ENCODE measurements at places on chromosomes 16 and 17.
A peak's percentile ranks its signal among the peaks of the same experiment; 100 is the strongest.

GRCh38 chr17:48611213-48611612 lies 396 bp upstream of the HOXB7 start:
- no peak for DNase-seq

DNA sequence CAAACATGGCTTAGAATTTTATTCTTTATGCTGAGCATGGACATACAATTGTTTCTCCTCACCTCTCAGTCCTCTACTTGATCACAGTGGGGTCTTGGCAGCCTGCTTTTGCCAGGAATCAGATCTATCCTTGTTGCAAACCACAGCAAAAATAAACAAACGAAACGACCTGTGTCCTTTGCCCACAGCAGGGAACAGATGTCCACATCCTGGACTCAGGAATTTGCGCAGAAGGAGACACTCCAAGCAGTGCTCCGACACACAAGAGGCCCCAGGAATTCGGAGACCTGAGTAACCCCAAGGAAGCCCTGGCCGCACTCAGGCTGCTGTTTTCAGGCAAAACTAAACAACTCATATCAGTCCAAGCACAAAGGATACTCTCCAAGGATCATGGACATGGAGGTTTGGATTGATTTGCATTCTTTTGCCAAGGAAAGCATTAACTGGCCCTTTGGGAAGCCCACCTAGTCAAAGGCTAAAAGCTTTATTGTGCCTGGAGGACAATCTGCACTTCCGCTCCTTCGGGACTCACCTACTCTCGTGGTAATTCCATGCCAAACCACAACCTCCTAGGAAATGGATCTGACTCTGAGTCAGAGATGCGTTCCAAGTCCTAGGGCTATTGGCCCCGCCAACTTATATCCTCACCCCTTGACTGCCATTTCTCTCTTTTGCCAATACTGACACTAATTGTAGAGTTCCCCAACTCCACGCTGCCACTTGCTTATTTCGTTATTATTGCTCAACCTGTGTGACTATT lies 271.1 kb upstream of the CDH11 start:
- DNase-seq, result no peak

DNA sequence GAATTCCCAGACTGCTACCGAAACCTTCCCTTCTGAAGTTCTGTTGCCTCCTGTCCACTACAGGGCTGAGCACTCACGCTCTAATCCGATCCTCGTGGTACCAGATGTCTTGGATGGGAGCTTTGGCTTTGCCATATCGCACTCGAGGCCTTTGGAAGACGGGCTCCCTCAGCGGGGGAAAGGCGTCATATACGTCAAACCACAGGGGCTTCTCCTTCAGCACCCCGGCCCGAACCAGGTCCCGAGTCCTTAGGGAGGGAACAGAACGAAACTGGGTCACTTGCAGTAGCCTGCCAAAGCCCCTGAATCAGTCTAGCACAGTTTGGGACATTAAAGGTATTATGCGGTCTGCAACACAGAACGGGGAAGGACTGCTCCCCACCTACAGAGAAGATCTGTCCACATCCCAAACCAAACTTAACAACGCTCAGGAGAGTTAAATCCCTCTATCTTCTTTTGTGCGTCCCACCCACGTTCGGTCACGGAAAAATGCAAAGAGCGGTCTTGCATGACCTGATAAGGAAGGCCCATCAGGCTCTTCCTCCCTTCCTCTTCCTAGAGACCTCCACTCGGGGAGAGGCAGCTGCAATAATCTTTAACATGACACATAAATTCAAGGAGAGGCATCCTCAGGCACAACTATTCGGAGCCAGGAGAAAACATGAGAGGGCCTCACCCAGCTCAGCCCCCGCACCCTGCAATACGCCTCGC lies 526 bp downstream of the MRPS23 start:
- DNase-seq, result no peak

DNA sequence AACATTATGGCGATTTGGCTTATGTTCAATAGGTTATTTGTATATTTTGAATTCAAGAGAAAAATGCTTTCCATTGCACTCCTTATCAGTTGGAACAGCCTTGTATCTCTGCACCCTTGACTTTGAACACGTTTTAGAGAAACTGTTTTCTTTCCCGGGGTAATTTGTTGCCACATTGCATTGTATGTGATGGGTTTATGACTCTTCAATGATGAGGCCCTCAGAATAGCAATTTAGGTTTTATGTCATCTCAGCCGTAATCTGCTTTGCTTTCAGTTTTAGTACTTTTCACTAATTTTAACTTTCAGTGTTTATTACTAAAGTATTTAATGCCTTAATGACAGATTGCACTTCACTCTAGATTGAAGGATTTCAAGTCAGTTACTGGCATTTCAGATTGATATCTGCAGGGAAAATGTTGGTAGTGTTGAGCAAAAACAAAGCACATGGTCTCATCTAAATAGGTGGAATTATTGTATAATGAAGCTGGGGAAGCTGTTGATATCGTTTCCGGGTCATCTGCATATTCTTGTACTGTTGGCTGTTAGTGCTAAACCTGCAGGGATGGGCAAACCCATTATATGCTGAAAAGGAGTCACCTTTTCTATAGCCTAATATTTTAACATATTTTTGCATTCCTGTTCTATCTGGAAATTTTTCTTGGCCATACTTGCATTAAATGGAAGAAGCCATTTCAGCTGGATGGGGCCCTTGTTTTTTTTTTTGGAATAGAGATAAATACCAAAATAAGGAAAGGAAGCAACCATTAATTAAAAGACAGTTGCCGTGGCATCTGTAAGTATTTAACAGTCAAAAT lies 2.0 kb downstream of the LUC7L3 start:
- peak; percentile 40 for DNase-seq

DNA sequence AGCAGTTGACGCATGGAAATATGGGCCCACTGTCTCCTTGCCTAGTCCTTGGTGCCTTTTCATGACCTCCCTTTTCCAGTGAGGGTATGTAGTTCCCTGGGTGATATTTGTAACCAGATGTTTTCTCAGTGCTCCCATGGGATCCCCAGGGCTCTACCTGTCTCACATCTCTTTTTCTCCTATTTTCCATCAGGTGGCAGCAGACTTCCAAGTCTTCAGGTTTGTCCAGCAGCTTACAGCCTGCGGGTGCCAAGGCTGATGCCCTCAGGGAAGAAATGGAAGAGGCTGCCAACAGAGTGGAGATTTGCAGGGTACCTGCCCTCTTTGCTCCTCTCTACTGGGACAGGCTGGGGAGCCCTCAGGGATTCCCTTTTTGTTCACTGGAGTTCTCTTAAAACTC lies 89.1 kb downstream of the ELAC2 start:
- no peak for DNase-seq

GRCh38 chr16:23837553-23838308 lies 1.9 kb downstream of the PRKCB start:
- DNase-seq, result no peak

DNA sequence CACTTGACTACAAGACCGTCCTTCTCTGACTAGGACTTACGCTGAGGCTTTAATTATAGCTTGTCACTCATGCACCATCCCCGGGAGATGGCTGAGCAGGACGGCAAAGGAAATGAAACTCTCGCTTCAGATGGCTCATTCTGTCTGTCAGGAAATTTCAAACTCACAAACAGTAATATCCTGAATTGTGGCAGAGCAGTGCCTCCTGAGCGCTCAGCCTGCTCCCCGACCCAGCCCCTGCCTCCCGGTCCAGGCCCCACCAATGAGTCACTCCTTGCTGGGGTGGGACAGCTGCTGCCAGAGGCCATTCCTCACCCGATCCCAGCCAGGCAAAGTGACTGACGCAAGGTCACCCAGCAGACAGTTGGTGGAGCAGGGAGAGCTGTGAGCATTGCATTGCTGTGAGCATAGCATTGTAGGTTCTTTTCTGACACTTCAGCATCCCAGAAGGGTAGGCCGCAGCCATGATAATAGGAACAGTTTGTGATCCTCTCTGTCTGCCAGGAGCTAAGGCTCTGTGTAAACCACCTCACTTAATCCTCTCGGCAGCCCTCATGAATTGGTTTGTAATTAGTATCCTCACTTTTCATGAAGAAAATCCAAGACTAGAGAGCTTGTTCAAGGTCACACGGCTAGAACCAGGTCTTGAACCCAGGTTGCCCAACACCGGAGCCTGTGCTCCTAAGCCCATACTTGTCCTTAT lies 20.9 kb downstream of the CCDC182 start:
- peak; percentile 41 for DNase-seq

DNA sequence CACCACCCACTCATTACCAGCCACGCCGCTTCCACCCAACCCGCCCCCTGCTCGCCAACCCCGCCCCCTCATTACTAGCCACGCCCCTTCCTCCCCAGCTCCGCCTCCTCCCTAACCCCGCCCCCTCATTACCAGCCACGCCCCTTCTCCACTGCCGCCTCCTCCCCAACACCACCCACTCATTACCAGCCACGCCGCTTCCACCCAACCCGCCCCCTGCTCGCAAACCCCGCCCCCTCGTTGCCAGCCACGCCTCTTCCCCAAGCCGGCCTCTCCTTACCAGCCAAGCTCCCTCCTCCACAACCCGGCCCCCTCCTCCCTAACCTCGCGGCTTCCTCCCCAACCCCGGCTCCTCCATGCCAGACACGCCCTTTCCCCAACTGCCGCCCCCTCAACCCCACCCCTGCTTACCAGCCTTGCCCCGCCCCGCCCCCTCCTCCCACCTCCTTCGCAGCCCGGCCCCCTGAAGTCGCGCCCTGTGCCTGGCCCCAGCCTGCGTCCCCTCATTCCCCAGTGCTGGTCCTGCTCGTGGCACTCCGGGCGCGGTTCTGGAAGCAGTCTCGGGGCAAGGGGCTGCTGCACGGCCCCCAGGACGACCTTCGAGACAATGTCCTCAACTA lies 7.3 kb downstream of the SLC22A31 start:
- no peak for DNase-seq

- DNase-seq, result no peak
These were observed 55.2 kb upstream of the SREBF1 start for GRCh38 chr17:17892009-17892408.

DNA sequence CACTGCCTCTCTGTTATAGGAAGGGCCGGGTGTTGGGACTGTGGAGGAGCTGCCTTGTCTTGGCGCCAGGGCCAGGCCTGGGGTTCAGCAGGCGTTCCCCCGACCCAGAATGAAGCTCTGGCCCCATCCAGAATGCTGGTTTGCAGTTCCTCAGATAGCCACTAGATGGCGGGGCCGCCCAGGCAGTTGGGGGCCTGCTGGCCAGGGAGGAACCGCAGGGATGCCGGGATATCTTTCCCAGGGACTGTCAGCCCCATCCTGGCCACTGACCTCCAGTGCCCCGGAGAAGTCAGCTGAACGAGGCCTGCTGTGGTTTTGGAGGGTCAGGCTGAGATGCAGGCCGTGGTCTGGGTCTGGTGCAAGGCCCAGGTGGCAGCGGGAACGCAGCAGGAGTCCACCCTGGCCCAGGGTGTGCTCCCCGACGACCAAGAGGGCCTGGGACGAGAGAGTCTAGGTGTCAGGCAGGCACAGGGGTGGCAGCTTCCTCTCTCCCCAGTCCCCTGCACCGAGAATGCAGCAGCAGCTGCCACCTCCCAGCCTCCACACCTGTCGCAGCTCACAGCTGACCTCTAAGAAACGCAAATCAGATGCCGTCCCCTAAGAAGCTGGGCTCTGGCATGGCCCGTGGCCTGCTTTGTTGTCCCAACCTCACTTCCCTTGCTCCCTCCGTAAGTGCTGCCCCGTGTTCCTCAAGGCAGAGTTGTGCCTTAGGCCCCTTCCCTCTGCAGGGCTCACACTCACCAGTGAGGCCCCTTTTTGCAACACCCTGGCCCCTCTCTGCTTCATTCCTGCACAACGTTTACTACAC lies 51.2 kb downstream of the RMI2 start:
- DNase-seq, result peak; percentile 59

- DNase-seq, result no peak
These were observed 5.1 kb downstream of the HLF start for GRCh38 chr17:55269894-55270293.

GRCh38 chr17:27896701-27897100 lies 3.5 kb upstream of the LYRM9 start:
- DNase-seq, result no peak

GRCh38 chr17:45130681-45131615 lies 1.4 kb downstream of the PLCD3 start:
- DNase-seq, result no peak
